Fibroblast of villous mesenchyme (primary cell): ENCODE measurements at places on chromosomes 11 and 22.

- no peak for DNase-seq
These were observed 50.4 kb upstream of the CECR2 start for GRCh38 chr22:17318817-17319216.

GRCh38 chr22:50601669-50602337 lies 1.2 kb downstream of the MAPK8IP2 start:
- no peak for DNase-seq

GRCh38 chr22:46219636-46220035 lies 30.5 kb downstream of the CDPF1 start:
- DNase-seq = no peak

DNA sequence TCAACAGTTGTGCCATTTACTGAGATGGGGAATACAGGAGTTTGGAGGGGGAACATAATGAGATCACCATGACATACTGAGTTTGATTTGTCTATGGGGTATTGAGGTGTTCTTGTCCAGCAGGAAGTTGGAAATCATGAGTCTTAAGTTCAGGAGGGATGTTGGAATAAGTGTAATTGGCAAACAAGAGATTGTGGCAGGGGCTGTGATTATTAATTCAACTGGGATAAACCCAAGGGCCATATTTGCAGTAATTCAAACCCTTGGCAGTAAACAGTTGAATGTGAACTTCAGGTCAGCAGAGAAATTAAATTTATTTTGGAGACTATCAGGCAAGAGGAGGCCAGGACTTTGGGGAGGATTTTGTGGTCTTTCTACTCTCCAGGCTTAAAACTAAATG lies 33.4 kb downstream of the ADM start:
- DNase-seq = no peak

DNA sequence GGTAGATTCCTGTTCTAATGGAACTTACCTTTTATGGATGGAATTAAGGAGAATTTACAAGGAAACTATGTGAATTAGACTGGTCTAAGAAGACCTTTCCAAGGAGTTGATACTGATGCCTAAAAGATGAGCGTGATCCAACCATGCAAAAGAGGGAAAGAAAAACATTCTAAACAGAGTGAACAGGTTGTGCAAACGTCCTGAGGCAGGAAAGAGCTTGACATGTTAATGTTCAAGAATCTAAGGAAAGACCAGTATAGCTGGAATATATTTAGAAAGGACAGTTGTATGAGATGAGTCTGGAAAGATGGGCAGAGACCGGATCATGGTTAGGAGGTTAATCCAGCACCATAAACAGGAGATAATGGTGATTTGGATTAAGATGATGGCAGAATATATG lies 1.3 kb downstream of the DDIAS start:
- no peak for DNase-seq
